Activated naive CD4-positive, alpha-beta T cell treated with Interleukin-2 at 50 U/mL for 16 hours (primary cell): ENCODE measurements at places on chromosomes 16 and 17.

DNA sequence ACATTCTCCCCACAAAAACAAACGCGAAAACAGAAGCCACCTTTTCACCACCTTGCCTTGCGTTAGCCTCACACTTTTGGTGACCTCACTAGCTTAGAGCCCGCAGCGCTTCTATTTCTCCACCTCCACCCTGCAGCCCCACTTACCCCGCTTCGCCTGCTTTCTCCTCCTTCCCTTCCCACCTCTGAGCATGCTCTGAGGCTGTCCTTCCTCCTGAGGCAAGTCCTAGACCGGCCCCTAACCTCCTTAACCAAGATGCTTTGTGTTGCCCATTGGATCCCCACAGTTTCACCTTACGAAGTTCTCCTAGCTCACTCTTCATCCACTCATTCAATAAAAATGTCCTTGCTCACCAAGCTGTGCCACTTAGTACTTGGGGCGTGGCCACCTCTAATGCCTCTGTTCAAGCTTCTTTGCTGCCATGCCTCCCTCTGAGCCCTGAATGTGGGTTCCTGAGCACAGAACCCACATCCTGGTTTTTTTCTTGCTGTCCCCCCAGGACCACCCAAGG lies 1.3 kb downstream of the GNGT2 start:
- DNase-seq, result no peak

DNA sequence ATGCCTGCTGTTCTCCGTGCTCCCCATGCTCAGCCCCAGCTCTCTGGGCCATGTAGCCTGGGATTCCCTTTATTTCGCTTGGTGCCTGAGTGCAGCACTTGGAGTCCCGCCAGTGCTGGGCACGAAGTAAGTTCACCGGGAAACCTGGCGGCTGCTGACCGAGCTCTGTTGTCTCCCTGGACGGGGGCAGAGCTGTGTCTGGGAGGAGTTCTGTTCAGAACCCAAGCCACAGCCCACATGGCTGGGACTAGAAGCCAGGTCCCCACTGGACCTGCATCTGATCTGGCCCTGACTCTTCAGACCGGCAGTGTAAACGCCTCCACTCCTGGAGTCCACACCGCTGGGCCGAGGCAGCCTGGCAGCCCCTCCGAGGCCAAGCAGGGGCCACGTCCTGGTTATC lies 37.5 kb upstream of the CIBAR2 start:
- DNase-seq, result no peak

- no peak for DNase-seq
These were observed 91.8 kb upstream of the TMEM132E start for GRCh38 chr17:34487626-34488025.

DNA sequence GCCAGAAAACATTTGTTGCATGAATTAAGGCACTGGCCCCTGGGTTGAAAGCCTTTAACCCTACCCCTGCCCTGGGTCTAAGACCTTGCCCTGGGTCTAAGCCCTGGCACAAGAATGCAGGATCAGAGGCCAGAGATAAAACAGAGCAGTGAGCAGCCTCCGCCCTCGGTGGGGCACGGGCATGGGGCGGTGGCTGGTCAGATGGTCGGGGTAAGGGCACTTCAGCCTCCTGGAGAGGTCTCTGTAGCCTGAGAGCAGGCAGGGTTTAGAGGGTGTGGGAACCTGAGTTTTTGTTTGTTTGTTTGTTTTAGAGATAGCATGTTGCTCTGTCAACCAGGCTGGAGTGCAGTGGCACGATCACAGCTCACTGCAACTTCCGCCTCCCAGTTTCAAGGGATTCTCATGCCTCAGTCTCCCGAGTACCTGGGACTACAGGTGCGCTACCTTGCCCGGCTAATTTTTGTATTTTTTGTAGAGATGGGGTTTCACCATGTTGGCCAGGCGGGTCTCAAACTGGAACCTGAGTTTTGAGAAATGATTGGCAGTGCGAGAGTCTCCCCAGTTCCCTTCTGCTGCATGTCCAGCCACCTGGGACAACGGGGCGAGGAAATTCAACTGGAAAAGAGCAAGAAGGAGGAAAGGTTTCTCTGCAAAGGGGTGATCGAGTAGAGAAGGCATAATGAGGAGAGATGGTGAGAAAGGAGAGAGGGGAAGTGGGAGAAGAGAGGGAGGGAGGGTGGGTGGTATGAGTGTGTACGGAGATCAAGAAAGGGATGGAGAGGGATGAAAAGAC lies 27.7 kb downstream of the TNS4 start:
- DNase-seq, result no peak

DNA sequence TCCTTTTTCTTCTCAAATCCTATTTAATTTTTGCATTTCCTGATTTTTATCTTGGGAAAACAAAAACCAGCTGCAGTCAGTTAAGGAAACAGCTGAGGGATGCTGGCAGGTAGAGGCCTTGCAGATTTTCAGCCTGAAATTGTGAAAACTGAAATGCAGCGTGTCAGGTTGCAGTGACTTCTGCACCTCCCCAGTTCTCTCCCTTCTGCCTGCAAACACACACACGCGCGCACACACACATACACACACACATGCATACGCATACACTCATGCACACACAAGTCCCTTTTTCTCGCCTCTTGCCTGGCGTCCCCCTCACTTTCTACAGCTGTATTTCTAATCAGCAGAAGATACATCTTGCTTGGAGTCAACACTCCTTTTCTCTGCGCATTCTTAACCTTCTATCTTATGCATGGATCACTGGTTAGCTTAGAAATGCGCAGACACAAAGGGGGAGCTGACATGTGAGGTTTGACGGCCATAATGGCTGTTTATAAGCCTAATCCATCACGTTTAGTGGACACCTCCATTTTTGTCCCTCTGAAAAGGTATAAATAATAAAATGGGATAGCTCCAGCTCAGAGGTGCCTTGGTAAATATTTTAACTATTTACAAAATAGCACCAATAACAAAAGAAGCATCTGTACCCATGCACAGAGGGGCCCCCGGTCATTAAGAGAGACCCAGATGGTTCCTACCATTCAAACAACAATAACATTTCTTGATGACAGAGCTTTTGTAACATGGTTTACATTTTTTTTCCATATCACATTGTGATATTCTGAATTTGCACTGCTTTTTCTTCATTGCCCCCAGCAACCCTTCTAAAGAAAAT lies 392.1 kb upstream of the SALL1 start:
- no peak for DNase-seq

DNA sequence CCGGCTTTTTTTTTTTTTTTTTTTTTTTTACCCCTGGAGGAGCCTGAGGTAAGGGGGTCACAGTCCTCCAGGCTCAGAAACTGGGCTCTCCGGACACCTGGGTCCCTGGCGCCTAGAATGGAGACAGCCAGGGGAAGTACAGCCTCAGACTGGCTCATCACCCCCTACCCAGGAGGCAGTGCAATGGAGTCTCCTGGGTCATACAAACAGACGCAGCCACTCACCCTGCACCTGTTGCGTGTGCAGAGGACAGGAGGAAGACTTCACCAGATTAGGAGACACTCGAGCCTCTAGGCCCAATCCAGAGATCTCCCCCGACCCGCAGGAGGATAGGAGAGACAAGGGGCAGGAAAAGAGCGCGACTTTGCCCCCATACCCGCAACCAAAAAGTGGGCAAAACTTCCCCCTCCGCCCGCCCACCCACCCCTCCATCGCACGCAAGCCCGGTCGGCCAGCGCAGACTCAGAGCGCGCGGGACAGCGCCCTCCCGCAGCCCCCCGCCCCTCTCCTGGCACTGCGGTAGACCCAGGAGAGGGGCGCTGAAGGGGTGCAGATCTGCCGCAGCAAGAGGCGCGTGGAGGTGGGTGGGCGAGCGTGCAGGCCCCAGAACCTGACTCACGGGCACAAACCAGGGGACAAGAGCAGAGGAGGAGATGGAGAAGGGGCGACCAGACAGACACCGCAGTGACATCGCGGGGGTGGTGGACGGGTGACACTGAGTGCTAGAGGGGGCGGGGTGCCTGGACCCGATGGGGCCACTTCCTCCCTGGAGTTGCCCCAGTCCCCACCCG lies 900 bp downstream of the HAP1 start:
- peak; percentile 13 for DNase-seq

DNA sequence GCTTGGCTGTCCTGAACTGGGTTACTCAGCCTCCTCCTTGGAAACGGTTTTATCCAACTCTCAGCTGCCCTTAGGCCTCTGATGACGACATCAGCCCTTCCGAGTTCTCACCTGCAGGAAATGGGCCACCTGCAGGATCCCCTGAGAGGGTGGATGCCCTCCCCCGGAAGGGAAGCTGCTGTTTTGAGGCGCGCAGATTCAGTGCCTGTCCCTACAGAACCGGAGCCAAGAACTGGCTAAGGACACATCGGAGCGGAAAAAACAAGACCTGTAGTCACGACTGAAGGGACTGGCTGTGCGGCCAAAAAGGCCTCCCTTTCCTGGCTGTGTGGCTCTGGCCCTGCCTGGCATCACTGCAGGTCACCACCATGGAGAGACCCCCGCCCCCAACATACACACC lies 11.7 kb upstream of the C16orf95 start:
- no peak for DNase-seq

- DNase-seq, result peak; percentile 54
These were observed 45.8 kb downstream of the STAT3 start for GRCh38 chr17:42342242-42343008.

- DNase-seq, result no peak
These were observed 32.9 kb downstream of the HS3ST3A1 start for GRCh38 chr17:13568582-13569397.

DNA sequence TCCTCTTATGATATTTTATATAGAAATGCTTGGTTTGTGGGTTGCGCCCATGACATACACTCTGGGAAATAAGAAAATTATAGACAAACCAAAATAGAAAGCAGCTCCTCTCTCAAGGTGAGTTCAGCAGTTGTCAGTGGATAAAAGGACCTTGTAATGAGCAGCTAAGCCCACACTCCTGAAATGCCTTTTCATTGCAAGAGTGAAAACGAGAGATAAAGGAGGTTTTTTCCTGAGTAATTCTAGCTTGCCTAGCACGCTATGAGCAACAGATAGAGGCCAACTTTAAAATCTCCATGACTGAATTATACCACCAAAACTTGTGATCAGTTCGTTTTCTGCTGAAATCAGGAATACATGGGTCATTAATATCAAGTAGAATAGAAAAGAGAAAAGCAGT lies 261.8 kb upstream of the CACNG5 start:
- DNase-seq, result no peak

DNA sequence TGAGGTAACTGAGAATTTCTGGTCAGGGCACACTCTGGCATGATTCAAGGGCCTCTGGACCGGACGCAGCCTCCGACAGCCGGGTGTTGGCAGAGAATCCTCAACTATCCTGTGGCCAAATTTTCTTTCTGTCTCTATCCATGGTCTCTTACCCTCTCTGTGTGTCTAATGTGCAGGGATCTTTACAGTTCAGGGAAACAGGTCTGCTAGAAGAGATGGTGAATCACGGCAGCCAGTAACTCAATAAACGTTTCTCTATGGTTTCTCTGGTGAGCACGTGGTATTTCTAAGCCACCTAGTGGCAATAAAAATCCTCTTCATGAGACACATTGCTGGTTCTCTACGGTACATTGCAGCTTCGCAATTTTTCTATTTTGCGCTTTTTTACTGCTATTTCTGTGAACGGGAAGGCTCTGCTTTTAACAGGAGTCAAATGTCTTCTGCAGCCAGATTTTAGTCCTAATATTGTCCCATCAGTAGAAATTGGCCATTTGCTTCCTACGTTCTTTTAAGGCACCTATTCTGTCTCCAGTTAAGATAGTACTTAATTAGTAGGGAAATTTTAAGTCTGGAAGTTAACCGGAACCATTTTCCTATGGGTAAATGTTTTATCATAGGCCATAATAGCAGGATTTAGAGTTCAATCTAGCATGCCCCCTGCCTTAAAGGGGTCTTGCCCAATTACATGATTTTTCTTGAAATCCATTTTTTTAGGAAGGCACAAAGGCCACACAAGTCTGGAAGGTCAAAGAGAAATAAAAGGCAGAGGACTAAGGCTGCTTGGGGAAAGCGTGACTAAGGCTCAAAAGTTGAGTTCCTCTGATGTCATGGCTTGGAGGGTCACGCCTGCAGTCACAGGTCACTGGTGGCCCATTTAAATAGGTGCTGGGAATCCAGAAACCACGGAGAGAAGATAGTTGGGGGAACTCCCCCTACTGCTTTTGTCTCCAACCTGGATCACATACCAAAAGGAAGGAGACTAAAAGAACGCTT lies 31.5 kb downstream of the QPRT start:
- peak; percentile 10 for DNase-seq

DNA sequence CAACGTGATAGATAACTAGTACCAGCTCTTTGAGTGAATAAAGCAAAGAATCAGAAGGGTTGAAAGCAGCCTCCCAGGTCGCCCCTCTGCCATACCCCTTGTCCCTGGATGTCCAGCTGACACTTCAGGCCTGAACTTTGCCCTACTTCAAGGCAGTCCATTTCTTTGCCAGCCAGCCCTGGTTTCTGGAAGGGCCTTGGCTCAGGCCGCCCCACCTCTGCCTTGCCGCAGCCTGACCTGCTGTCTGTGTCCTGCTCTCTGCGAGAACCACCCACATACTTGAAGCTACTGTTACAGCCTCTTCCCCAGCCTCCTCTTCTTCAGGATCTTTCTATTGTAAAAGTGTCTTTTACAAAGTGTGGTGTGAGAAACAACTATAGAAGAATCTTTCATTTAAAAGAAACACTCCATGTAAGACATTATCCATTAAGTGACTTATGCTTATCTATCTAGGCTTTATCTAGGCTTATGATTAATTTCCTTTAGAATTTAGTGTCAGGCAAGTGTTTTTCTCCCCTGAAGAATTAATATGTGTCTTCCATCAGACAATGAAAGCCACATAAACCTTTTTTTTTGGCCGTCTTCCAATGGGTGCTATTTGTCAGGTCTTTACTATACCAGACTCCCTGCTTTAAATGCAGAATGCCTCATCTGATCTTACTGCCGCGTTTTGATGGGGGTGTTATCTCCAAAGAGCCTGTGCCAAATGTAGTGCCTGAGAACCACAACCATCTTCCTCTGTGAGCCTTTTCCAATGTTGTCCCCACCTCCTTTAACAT lies 133.9 kb downstream of the SOCS1 start:
- no peak for DNase-seq

GRCh38 chr16:77376358-77376757 lies 58.5 kb downstream of the ADAMTS18 start:
- DNase-seq, result no peak

- no peak for DNase-seq
These were observed 15.6 kb upstream of the SMPD3 start for GRCh38 chr16:68463904-68464303.

DNA sequence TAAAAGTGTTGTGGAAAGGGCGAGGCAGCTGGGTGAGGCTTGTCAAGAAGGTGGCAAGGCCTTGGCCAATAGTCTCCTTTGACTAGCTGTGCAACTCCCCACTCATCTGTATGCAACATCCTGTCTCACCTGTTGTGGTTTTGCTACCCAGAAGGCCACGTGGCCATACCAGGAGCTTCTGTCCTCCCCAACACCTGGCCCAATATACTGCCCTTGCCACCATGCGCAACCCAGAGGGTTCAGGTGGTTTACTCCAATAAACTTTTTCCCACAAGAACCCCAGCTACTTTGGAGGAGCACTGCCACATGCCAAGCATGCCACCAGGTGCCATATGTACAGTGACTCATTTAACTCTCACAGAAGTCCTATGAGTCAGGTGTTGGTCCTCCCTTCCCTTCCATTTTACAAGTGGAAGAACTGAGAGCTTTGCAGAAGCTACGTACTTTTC lies 10.2 kb downstream of the MYO19 start:
- no peak for DNase-seq
